ENCODE measurements at places on chromosomes 11 and 22. TPM values are rescaled to one million over a fixed set of nuclear protein-coding genes. Genes with fewer than 3 reads are reported as not detected.

DNA sequence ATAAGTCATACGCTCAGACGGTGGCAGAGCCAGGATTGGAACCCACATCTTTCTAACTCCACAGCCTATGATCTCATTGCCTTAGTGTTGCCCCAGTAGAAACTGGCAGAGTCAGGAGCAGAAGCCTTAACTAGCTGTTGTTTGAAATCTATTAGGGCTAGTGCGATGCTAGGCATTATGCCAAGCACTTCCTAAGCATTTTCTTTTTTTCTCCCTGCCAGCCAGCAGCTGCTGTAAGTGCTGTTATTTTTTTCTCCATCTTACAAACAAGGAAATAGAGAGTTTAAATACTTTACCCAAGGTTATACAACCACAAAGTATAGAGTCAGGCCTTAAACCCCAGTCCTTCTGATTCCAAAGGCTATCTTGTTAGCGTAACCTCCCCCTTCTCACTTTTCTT is 161.0 kb upstream of the SORL1-AS1 start:
- no peak for DNase-seq

DNA sequence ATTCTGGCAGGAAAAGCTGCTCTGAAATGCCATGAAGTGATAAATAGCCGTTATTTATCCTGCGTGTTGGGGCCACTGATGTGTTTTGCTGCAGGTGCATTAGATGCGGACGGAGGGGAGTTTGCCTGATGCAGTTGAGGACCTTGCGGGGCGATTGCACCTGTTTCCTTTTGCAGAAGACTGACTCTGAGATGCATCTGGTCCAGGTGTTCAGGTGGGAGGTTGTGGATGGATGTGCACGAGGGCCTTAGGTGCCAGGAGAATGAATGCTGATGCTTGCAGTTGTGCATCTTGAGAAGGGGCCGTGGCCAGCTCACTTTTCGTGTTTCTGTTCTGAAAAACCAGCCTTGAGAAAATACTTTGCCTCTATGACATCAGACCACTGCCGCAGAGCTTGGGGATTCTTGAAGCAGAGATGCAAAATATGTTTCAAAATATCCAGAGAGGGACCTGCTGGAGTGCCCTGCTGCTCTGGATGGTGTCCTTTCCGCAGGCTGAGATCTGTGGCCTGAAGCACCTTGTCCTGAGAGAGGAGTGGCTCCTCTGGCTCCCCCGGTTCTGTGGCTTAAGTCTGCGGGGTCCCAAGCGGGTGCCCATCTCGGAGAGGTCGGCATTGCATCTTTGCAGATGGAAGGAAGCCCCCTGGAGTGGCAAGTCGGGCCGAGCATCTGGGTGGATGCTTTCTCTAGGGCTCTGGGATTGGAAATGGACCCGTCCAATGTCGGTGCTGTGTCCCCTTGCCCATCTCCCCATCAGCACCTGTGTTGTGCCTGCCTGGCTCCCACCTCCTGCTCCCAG is 1031.1 kb downstream of the TBC1D22A start:
- DNase-seq: no peak

GRCh38 chr11:134287561-134287960 is 11.4 kb downstream of the GLB1L3 start:
- no peak for DNase-seq

GRCh38 chr11:12389676-12390657 is 12.6 kb downstream of the PARVA start:
- DNase-seq: no peak

Gene KDM4E
- polyA plus RNA-seq: 0.34 TPM
